ENCODE measurements at places on chromosomes 7 and 10. TPM values are rescaled to one million over a fixed set of nuclear protein-coding genes. Genes with fewer than 3 reads are reported as not detected.

DNA sequence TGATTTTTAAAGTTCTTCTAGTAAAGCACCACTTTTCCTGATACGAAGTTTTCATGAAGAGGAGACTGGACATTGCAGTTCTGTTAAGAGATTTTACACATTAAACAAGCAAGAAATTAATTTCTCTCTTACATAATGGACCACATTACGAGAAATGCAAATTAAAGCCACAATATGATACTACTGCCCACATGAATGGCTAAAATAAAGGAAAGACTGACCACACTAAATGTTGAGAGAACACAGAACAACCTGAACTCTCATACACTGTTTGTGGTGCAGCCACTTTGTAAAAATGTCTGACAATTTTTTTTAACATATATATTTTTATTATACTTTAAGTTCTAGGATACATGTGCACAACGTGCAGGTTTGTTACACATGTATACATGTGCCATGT lies 44.0 kb upstream of the HERPUD2 start:
- no peaks in the 10 kb centered on the region for H3K4me1 ChIP-seq
- H3K27ac ChIP-seq: no peak overlapping the region
- no peak overlapping the region for H3K4me3 ChIP-seq
- H3K27me3 ChIP-seq: peaks cover 2% of the 10 kb centered on the region
- peaks cover 4% of the 10 kb centered on the region for H3K36me3 ChIP-seq
- DNase-seq: no peak

- H3K27me3 ChIP-seq: no peaks in the 10 kb centered on the region
- no peaks in the 10 kb centered on the region for H3K36me3 ChIP-seq
- peaks cover 3% of the 10 kb centered on the region for H3K4me1 ChIP-seq
- no peak for DNase-seq
These were observed 244.2 kb downstream of the ELFN1 start for GRCh38 chr7:1914321-1914720.

DNA sequence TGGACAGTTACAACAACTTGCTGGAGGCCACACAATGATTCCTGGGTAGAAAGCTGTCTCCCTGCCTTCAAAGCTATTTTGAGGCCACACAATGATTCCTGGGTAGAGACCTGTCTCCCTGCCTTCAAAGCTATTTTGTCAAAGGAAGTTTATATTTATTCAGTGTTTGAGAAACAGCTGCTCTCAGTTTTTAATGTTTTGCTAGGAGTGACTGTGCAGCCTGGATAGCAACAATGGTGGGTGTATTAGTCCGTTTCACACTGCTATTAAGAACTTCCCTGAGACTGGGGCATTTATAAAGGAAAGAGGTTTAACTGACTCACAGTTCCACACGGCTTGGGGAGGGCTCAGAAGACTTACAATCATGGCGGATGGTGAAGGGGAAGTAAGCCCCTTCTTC lies 3.9 kb upstream of the SGPL1 start:
- DNase-seq: no peak
- H3K4me1 ChIP-seq: peaks cover 19% of the 10 kb centered on the region
- H3K36me3 ChIP-seq: peaks cover 5% of the 10 kb centered on the region
- H3K27ac ChIP-seq: no peak overlapping the region

GRCh38 chr7:1298051-1298930 lies 65.6 kb downstream of the UNCX start:
- H3K4me3 ChIP-seq: no peak overlapping the region
- H3K36me3 ChIP-seq: no peaks in the 10 kb centered on the region
- H3K4me1 ChIP-seq: no peaks in the 10 kb centered on the region
- no peak overlapping the region for H3K27ac ChIP-seq
- H3K27me3 ChIP-seq: peaks cover 3% of the 10 kb centered on the region

DNA sequence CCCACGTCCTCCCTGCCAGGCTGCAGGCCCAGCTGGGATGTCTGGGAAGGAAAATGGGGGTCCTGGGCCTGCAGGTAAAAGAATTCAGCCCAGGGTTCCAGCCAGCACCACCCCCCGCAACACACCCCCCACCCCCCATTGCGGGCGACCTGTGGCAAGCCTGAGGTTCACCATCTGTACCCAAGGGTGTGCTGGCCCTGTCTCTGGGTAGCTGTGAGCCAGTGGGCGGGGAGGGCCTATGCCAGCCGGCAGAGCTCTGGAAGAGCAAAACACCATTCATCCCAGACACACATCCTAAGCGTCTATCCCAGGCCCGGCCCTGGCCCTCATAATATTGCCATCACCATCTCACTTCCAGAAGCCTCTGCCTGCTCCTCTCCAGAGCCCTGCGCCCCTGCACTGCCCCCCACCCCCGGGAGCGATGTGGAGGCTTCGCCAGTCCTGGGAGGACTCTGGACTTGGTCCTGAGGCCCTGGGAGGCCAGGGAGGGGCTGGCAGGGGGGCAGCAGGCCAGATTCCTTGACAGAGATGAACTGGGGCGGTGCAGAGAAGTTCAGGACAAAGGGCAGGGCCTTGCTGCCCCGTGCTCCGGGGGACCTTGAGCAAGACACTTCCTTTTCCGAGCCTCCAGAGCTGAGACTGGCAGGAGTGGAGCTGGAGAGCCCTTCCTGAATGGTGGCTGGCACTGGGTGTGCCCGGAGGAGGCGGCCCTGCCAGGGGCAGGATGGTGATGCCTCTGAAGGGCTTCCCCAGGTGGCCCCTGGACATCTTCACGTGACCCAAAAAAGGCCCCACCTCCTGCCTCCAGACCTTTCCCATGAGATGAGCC lies 8.7 kb upstream of the TTYH3 start:
- no peaks in the 10 kb centered on the region for H3K4me1 ChIP-seq
- no peak for DNase-seq
- H3K4me3 ChIP-seq: no peak overlapping the region
- H3K27me3 ChIP-seq: peaks cover 4% of the 10 kb centered on the region
- no peaks in the 10 kb centered on the region for H3K36me3 ChIP-seq

DNA sequence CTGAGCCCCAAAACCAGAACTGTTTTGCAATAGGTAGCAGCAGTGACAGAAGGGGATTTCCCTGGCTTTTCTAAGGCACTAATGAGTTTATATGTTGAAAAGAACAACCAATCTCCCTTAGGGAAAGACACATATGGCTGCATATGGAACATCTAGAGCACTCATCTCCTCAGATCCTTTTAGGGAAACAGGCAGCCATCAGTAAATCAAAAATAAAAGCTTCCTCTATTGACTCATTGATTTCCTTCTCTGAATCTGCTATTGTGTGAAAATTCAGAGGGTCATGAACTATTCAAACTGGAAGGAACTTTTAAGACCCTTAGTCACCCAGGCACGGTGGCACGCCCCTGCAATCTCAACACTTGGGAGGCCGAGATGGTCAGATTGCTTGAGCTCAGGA lies 110.9 kb upstream of the NANOS1 start:
- no peaks in the 10 kb centered on the region for H3K4me1 ChIP-seq
- H3K36me3 ChIP-seq: no peaks in the 10 kb centered on the region
- H3K27me3 ChIP-seq: peaks cover 12% of the 10 kb centered on the region
- no peak overlapping the region for H3K27ac ChIP-seq

DNA sequence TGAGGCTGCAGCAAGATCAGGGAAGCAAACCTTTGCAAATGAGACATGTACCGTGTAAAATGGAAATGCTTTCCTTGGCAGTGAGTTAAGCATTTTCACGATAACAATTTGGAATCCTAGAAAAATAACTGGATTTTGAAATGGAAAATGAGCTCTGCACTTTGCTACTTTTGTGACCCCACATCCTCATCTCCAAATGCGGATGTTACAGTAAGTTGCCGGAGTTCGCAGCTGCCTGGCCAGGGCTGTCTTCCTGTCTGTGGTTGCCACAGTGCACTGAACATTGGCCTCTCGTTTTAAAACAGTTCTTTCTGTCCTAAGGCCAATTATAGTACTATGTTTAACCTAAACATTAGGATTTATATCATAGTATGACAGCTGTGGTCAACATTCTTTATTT lies 136.2 kb upstream of the FZD8 start:
- H3K27ac ChIP-seq: no peak overlapping the region
- DNase-seq: no peak
- no peaks in the 10 kb centered on the region for H3K36me3 ChIP-seq
- no peaks in the 10 kb centered on the region for H3K4me1 ChIP-seq
- H3K27me3 ChIP-seq: peaks cover 9% of the 10 kb centered on the region

- H3K27me3 ChIP-seq: no peaks in the 10 kb centered on the region
- DNase-seq: no peak
- H3K4me3 ChIP-seq: no peak overlapping the region
- H3K36me3 ChIP-seq: peaks cover 30% of the 10 kb centered on the region
These were observed 43.5 kb upstream of the SORBS1 start for GRCh38 chr10:95604630-95605029.

GRCh38 chr7:55140941-55141278 lies 122.1 kb downstream of the EGFR start:
- H3K36me3 ChIP-seq: no peaks in the 10 kb centered on the region
- no peak overlapping the region for H3K27ac ChIP-seq
- H3K4me1 ChIP-seq: peaks cover under 1% of the 10 kb centered on the region
- H3K27me3 ChIP-seq: peaks cover 11% of the 10 kb centered on the region
- no peak for DNase-seq
- H3K4me3 ChIP-seq: no peak overlapping the region

GRCh38 chr10:49360271-49361177 lies 35.4 kb downstream of the DRGX start:
- peaks cover 5% of the 10 kb centered on the region for H3K4me1 ChIP-seq
- no peaks in the 10 kb centered on the region for H3K36me3 ChIP-seq
- no peak overlapping the region for H3K27ac ChIP-seq

DNA sequence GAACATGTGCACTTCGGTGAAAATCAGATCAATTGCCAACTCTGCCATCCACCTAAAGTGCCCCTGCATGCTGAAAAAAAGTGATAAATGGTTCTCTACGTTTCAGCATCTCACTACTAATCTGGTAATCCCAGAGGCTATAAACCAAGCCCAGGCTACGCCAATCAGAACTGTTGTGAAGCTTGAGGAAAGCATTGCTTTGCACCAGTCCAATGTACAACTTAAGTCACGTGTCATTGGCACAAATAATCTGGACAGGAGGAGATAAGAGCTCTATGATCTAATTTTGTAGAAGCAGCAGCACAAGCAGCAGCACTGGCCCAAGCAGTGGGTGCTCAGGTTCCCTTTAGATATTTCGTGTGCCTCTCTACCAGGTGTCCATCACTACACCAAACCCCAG lies 4.4 kb upstream of the EGR2 start:
- H3K36me3 ChIP-seq: peaks cover 6% of the 10 kb centered on the region
- no peak overlapping the region for H3K27ac ChIP-seq
- no peak overlapping the region for H3K4me3 ChIP-seq
- H3K4me1 ChIP-seq: peaks cover 10% of the 10 kb centered on the region
- H3K27me3 ChIP-seq: peaks cover 21% of the 10 kb centered on the region

DNA sequence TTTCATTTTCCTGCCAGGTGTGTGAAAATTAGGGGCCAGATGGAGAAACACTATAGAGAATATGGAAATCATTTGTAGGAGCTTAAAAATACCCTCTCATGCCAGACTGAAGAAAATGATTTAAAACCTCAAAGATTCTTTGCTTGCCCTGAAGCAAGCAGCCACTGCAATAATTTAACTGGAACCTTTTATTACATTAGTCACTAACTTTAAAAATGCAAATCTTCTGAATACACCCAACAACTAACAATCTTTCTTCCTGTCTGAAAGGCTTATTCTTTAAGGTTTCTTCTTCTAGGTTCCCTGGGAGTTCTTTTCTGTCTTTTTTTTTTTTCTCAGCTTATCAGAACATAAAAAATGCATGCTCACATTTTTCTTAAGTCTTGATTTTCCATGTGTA lies 238.5 kb upstream of the KMT2E start:
- peaks cover 8% of the 10 kb centered on the region for H3K27me3 ChIP-seq
- no peak for DNase-seq
- no peak overlapping the region for H3K27ac ChIP-seq

GRCh38 chr7:142697270-142697669 lies 52.0 kb upstream of the PRSS1 start:
- H3K27ac ChIP-seq: no peak overlapping the region
- H3K4me3 ChIP-seq: no peak overlapping the region
- no peak for DNase-seq
- no peaks in the 10 kb centered on the region for H3K27me3 ChIP-seq

DNA sequence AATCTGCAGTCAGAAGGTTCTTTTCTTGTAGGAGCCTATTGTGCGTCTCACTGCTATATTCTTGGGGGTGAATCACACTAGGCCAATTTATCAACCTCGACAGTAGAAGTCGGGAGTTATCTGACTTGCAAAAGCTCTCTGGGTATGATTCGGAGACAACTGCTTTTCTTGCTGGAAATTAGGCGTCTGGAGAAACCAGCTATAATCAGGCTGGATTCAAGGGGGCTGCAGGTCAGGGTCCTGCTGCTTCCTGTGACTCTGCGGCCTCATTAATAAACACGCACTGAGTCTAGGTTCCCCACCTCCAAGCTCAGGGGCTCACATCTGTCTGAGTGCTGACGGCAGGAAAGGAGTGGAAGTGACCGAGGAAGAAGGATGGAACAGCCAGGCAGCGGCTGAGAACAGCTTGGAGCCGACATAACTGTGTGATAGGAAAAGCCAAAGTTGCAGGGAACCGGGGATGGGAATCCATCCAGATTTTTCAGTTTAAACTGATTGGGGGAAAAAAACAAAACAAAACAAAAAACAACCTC lies 184.6 kb downstream of the FANK1 start:
- H3K27ac ChIP-seq: no peak overlapping the region
- H3K36me3 ChIP-seq: no peaks in the 10 kb centered on the region
- DNase-seq: no peak

DNA sequence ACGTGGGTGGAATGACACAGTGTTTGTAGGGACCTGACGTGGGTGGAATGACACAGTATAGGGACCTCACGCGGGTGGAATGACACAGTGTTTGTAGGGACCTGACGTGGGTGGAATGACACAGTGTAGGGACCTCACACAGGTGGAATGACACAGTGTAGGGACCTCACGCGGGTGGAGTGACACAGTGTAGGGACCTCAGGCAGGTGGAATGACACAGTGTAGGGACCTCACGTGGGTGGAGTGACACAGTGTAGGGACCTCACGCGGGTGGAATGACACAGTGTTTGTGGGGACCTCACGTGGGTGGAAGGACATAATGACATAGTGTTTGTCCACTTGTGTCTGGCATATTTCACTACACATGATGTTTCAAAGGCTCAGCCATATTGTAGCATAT lies 19.3 kb downstream of the PPP2R2D start:
- no peak overlapping the region for H3K4me3 ChIP-seq
- H3K27ac ChIP-seq: peak overlapping the region; percentile 81
- peak; percentile 53 for DNase-seq
- H3K27me3 ChIP-seq: no peaks in the 10 kb centered on the region
- peaks cover 45% of the 10 kb centered on the region for H3K36me3 ChIP-seq

DNA sequence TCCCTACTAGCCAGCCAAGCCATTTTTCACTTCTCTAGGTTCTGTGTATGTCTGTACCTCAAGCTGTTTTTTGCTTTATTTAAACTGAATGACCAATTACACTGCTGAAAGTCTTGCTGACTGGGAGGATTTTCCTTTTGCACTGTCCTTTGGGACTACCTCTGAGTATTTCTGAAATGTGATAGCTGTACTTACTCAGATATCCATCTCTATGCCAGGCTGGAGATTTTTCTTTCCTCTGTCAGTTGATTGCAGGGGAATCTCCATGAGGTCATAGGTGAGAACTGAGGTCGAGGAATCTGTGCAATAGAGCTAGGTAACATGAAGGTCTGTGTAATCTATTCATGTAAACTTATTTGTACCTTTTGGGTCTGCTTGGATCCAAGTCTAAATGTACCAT lies 38.9 kb upstream of the ANKRD1 start:
- H3K4me3 ChIP-seq: no peak overlapping the region
- peaks cover 5% of the 10 kb centered on the region for H3K27me3 ChIP-seq
- H3K36me3 ChIP-seq: no peaks in the 10 kb centered on the region
- H3K27ac ChIP-seq: no peak overlapping the region

The AKR1C8 gene
- total RNA-seq: 0.33 TPM

Data from activated CD4-positive, alpha-beta memory T cell treated with anti-CD3 and anti-CD28 coated beads for 36 hours (primary cell).